ENCODE measurements at places on chromosomes 1 and 21.

GRCh38 chr1:247131236-247131635 is 27.1 kb upstream of the ZNF669 start:
- DNase-seq, result no peak

- no peak for DNase-seq
These were observed 25.7 kb upstream of the PEX10 start for GRCh38 chr1:2438038-2438437.

- DNase-seq, result no peak
These were observed 11.7 kb downstream of the TNFSF18 start for GRCh38 chr1:173038875-173039554.

DNA sequence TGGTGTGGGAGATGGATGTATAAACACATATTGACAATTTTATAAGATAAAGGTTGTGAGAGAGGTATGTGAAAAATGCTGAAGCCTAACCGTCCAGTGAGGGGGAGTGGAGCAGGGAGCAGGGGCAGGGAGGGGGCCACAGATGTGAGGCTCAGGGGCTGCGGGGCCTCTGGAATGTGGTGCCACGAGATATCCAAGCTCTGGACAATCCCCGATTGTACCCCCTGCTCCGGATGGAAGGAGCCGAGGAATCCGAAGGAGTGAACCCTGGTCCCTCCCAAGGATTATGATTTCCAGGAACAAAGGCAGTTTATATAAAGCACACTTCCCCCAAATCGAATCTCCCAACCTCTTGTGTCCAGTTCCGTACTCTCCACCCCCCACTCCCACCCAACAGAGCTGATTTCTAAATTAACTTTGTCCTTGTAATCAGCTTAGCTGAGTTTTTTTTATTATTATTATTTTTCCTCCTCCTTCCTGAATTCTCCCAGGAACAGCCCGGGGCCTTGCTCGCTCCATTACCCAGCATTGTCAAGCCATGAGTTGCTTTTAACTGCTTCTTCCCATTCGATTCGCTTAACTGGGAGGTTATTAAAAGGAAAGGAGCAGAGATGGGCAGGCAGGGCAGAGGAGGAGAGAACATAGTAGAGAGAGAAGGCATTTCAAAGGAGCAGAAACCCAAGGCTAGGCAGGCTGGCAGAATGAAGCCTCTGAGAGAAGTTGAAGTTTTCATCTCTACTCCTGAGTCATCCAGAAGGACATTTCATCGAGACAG is 9.4 kb downstream of the KIRREL1 start:
- DNase-seq, result no peak

- no peak for DNase-seq
These were observed 577.8 kb downstream of the BRINP3 start for GRCh38 chr1:189899686-189900425.

DNA sequence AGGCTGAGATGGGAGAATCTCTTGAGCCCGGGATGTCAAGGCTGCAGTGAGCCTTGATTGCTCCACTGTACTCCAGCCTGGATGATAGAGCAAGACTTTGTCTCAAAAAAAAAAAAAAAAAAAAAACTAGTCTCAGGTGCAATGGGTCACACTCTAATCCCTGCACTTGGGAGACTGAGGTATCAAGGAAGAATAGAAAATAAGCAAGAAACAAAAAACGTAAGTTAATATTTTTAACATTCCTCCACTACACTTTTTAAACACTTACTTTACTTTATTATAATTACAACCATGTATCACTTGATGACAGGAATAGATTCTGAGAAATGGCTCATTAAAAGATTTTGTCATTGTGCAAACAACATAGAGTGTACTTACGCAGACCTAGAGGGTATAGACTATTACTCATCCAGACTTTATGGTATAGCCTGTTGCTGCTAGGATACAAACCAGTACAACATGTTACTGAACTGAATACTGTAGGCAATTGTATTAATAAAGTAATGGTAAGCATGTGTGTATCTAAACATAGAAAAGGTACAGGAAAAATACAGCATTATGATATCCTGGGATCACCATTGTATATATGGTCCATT is 1244.1 kb upstream of the ADGRL4 start:
- DNase-seq, result no peak

DNA sequence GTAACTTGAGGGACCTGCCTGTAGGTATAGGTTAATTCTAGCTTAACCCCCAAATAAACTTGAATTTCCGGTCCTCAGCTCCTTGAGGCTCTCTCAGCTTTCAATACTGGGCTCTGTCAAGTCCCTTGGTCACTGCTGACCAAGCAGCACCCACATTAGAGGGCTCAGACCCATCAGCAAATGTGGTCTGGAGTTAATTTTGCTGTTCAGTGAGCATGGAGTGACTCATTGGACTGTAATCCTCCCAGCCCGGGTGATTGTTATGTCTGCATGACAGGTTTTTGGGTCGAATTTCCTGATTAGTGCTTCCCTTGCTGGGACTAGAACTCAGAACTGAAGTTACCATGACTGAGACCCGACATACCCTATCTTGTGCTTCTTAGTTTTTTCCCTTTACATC is 130.6 kb downstream of the URB2 start:
- DNase-seq, result no peak

DNA sequence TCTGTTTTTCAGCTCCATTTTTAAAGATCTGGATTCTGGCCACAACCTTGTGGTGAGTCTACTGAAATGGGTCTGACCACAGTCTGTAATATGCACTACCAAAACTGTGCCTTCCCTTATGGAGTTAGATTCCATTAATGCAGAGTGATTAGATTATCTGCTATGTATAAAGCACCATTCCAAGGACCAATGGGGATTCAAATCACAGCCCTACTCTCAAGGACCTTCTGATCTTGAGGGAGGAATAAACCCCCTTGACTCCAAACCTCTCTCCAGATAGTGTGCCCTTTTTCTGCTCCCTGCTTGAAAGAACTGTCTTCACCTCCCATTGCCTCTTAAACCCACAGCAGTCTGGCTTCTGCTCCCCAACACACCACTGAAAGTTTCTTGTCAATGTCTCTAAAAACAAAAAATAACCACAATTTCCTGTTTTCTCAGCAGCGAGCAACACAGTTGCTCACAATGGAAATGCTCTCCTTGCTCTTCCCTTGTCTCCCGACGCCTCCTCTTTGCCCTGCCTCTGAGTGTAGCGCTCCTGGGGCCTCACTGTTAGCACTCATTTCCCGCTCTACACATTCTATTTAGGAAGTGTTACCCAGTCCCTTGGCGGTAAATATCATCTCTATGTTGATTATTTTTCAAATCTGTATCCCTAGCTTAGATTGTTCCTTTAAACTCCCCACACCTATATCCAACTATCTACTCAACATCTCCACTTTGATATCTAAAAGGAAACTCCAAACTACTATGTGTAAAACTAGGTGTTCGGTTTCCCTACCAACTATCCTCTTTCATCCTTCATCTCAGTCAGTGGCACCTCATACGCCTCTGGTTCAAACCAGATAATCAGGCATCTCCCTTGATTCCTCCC is 13.6 kb downstream of the PCNX2 start:
- DNase-seq, result no peak

DNA sequence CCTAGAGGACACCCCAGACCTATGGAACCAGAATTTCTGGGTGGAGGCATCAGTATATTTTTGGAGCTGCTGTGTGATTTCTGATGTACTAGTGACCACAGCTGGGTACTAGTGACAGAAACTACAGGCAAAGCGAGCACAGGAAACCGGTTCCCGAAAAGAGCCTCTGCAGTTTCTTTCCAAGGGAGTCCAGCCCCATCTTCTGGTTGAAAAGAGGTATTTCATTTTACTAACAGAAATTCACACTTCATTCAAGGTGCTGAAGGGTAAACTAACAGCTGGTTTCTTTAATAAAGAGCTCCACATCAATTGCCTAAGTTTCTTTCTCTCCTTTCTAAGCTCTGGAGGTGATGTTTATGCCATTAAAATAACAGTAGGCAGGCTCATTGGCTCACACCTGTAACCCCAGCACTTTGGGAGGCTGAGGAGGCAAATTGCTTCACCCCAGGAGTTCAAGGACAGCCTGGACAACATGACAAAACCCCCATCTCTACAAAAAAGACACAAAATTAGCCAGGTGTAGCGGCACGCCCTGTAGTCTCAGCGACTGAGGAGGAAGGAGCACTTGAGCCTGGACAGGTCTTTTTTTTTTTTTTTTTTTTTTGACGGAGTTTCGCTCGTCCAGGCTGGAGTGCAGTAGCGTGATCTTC is 22.0 kb downstream of the THAP3 start:
- no peak for DNase-seq

DNA sequence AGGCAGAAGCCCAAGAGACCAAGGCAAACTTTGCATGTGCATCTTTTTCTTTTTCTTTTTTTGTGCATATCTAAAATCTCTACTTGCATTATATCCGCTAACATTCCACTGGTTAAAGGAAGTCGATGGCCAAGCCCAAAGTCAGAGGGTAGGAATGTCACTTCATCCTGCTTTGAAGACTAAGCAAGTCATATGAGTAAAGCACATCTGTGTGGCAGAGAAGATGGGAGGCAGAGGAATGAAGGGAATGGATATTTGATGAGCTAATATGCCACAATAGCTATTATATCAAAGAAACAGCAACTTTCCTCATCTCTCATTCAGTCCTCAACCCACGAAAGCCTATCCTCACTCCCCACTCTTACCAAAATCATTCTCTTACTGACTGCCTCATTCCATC is 59.3 kb downstream of the RNF220 start:
- DNase-seq, result no peak

Measured in activated T-cell treated with anti-CD3 and anti-CD28 coated beads for 48 hours (primary cell).